Fibroblast of lung (primary cell): ENCODE measurements at places on chromosomes 2 and 18. TPM values are rescaled to one million over a fixed set of nuclear protein-coding genes. Genes with fewer than 3 reads are reported as not detected.

ATP8B1 gene
- 53.4 and 109 TPM in 2 replicates for total RNA-seq

CCBE1 gene
- total RNA-seq, result 60.9 and 122 TPM in 2 replicates

TCF23 gene
- total RNA-seq, result under 0.01 TPM in 1 of 2 replicates, not detected in the other

CLIP4 gene
- total RNA-seq, result 123 and 127 TPM in 2 replicates

AFF3 gene
- total RNA-seq, result 0.26 and 0.50 TPM in 2 replicates

ASB18 gene
- total RNA-seq, result not detected in 2 replicates

DCDC2C gene
- not detected in 2 replicates for total RNA-seq

CREG2 gene
- total RNA-seq, result under 0.01 and 0.50 TPM in 2 replicates
